ENCODE measurements at places on chromosomes 7 and 10.
A peak's percentile ranks its signal among the peaks of the same experiment; 100 is the strongest.

DNA sequence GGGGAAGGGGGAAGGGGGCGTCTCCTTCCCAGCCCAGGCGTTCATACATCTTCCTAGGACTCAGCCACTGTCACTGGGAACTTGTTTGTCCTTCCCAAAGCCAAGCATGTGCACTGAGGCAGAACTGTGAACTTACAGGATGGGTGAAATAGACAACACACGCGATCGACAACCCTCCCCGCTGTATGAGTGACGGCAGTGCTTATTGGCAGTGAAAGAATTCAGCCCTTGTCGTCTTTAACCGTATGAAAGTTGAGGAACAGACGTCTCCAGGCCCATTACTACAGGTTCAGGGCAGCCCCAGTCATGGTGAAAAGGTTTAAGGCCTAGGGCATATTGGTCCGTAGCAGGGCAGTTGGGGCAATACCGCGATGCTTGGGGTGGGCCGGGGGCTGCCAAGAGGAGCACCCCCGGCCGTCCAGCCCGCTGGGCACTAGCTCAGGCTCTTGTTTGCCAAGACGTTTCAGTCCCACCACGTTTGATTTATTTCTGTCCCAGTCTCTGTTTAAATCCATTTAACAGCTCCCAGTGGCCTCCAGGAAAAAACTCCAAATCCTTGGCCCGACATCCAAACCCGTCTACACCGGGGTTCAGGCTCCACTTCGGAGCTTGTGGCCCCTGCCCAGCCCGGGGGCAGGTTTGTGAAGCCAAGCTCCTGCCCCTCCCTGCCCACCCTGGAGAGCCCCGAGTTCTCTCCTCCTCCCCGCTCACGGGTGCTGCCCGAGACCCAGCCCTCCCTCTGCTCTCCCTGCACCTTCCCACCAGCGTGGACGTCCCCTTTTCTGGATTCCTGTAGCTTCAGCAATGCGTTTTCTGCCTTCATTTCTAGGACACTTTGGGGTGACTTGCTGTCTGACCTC is 159.8 kb downstream of the DNAJB6 start:
- no peak for DNase-seq

- DNase-seq, result no peak
Measured at GRCh38 chr10:101236376-101237080, 7.3 kb upstream of the LBX1 start.

DNA sequence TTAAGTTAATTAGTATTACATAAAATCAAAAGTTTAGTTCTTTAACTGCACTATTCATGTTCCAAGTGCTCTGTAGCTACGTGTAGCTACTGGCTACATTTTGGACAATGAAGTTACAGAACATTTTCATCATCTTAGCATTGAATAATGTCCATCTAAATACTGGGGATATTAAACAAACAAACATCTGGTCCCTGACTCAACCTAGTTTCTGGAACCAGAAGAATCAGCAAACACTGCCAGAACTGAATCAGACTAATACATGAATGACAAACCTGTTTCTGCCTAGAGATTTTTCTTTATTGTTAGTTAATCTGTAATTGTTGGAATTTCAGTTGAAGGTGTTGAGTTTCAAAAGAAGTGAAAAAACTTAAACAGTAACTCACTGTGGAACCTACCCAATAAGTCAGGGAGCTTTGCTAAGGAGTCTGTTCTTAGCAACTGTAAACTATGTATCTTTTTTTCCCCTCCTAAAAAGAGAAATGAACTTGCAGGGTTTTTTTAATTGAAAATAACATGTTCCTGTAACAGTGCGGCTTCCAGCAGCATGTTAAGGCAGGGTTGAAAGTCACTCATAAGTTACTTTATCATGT is 58.3 kb downstream of the CDK13 start:
- DNase-seq, result no peak

DNA sequence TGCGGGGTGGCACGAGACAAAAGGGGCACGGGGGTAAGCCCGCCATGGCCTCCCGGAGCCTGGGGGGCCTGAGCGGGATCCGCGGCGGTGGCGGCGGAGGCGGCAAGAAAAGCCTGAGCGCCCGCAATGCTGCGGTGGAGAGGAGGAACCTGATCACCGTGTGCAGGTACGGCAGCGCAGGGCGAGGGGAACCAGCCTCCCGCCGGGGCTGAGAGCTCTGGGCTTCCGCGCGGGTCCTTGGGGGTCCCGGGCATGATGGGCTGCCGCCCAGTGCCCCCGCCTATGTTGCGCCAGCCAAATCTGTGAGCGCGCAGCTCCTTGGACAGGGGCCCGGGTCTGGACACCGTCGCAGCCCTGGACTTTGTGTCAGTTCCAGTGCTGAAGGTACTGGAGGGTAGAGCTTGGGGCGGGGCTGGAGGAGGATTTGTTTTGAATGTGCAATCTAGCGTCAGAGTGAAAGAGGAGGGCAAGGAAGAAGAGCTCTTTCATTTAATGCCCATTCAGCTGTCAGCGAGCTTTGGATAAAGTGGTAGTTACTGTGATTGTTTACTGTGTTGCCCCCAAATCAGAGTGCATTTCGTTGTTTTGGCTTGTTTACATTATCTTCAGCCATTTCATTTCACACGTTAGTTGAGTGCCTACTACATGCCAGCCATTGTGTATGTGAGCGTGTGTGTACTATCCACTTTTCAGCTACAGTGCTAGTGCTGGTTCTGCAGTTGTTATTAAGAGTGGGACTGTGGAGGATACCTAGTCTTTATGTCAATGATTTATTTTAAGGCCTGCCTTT is 777 bp downstream of the RUNDC3B start:
- peak; percentile 81 for DNase-seq

- no peak for DNase-seq
Measured at GRCh38 chr10:116673866-116674265, 53.1 kb downstream of the PNLIPRP2 start.

DNA sequence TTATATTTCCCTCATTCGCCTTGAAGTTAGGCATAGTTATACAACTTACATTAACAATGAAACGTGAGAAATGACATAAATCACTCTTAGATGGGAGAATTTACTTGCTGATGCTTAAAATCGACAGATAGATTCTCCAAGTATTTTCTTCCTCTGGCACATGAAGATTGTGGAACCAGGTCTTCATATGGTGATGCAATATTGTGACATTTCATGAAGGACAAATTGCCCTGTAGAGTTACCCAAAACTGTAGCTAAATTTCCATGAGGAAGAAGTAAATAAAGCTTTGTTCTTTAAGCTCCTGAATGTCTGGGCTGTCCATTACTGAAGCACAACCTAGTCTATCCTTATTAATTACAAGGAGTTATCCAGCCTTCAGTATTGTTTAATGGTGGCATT is 353.1 kb downstream of the THSD7A start:
- DNase-seq, result no peak

- no peak for DNase-seq
Measured at GRCh38 chr7:75621124-75621523, 117.6 kb downstream of the HIP1 start.

DNA sequence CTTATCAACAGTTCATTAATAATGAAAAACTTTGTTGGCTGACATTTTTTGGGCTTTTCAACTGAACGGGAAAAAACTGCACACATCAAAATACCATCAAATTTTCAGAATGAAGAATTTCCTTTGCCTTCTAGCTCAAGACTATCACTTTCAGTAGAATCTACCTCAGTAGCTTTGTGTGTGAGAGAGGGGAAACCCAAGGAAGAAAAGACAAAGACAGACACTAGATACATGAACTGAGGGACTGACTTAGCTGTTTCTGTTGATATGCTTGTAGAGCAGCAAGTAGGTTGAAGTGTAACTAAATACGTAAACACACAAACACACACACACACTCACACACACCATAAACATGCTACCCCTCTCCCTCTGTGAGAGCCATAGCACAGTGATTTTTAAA is 257.1 kb downstream of the CDK14 start:
- no peak for DNase-seq

GRCh38 chr7:2732388-2732787 is 44.4 kb downstream of the AMZ1 start:
- no peak for DNase-seq

- DNase-seq, result no peak
Measured at GRCh38 chr10:17216901-17217395, 11.1 kb upstream of the VIM start.

DNA sequence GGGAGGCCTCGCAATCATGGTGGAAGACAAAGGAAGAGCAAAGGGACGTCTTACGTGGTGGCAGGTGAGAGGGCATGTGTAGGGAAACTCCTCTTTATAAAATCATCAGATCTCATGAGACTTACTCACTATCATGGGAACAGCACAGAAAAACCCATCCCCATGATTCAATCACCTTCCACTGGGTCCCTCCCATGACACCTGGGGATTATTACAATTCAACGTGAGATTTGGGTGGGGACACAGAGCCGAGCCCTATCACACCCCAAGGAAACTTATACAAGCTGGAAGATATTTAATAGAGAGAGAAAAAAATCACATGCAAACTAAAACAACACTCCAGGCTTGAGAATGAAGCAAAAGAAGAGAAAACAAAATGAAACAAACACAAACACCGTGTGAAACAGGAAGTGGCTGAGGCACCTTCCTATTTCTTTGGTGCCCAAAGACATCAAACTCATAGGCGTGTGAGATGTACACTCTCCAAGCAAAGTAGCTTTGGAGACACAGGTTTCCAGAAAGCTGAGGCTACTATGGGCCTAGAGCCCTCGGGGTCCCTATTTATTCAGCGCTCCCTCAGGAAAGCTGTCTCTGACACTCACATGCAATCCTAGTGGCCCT is 97.2 kb downstream of the PRKCQ start:
- no peak for DNase-seq

DNA sequence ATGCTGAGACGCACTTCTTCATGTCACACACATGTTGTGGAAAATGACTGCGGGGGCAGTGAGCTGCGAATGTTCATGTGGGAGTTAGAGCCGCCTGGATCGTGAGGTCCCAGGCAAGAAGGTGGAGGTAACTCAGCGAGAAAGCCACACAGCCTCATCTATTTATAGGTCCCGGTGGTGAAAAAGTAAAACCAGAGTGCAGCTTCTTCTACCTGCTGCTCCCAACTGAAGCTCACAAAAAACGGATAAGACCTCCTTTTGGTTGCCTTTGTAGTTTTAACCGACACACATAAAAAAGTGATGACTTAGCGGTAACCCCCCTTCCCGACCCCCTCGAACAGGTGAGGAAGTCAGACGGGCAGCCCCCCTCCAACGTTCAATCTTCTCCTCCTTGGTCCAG is 276.9 kb downstream of the GATA3 start:
- no peak for DNase-seq

DNA sequence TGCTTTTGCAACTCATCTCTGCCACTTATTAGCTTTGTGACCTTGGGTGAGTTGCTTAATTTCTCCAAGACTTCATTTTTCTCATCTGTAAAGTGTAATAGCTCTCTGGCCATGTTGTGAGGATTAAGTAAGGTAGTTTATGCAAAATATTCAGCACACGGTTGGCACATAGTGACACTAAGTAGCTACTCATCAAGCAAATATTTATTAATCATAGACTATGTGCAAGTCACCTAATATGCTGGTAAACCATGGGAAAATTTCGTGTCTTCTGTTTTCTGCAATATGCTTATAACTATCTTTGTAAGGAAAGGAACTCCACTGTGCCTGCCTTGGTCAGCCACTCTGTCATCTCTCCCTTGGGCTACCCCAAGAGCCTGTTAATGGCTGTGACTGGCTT is 50.3 kb upstream of the EGR2 start:
- no peak for DNase-seq

- DNase-seq, result no peak
Measured at GRCh38 chr10:22583683-22584082, 130.7 kb downstream of the PIP4K2A start.

DNA sequence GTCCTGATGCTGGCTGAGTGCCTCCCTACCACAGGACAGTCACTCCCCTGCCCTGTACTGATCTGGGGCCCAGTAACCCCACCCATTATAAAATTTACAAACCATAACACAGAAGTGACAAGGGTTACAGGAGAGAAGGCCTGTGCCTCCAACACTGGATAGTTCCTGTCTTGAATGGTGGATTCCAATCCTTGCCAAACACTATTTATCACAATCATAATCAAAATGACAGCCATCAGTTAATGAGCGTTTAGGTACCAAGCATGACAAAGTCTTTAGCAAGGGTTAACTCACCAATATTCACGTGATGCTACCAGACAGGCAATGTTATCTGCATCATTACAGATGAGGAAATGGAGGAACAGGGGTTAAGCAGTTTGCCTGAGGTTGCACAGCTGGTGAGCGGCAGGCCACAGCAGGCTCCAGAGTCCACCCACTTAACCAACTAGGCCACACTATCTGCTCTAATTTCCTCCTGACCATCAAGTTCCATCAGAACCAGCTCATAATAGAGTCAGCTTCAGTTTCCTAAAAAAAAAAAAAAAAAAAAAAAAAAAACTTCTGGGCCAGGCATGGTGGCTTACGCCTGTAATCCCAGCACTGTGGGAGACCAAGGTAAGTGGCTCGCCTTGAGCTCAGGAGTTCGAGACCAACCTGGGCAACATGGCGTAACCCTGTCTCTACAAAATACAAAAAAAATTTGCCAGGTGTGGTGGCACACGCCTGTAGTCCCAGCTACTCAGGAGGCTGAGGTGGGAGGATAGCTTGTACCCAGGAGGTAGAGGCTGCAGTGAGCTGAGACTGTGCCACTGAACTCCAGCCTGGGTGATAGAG is 14.2 kb downstream of the PDLIM1 start:
- no peak for DNase-seq

GRCh38 chr7:70063371-70063770 is 465.1 kb downstream of the AUTS2 start:
- no peak for DNase-seq

GRCh38 chr10:102072673-102073527 is 7.8 kb downstream of the HPS6 start:
- DNase-seq, result peak; percentile 88

DNA sequence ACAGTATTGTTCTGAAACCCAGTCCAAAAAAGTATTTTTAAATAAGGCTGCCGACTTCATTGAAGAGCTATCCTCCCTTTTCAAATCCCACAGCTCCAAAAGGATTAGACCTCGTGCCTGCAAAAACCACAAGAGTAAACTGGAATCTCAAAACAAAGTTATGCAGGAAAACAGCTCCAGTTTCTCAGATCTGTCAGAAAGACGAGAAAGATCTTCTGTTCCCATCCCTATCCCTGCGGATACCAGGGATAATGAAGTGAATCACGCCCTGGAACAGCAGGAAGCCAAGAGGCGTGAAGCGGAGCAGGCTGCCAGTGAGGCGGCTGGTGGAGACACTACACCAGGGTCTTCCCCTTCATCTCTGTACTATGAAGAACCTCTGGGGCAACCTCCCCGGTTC is 12.6 kb downstream of the MYPN start:
- DNase-seq, result no peak

GRCh38 chr10:3512263-3512662 is 272.7 kb downstream of the KLF6 start:
- DNase-seq, result no peak

DNA sequence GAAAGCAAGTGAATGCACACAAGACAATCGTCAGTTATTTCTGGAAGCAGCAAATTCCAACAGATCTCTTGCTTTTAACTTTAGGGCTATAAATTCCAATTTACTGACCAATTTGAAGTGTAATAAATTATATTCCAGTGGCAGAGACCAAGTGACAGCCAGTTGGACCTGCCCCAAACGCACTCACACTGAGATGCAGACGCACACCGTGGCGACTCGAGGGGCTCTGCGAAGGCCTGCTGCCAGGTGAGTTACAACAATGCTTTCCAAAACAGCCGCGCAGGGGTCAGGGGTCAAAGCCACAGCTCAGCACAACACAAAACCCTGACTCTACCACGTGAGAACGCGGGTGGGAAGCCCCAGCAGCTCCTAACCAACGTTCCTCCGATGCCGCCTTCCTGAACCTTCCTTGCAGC is 97.4 kb downstream of the ZRANB1 start:
- no peak for DNase-seq

All from cerebellar cortex (tissue), 1 donor.